ENCODE measurements at places on chromosomes 5 and 9.

- no peak for DNase-seq
These were observed 309.6 kb downstream of the MLLT3 start for GRCh38 chr9:20312732-20313131.

DNA sequence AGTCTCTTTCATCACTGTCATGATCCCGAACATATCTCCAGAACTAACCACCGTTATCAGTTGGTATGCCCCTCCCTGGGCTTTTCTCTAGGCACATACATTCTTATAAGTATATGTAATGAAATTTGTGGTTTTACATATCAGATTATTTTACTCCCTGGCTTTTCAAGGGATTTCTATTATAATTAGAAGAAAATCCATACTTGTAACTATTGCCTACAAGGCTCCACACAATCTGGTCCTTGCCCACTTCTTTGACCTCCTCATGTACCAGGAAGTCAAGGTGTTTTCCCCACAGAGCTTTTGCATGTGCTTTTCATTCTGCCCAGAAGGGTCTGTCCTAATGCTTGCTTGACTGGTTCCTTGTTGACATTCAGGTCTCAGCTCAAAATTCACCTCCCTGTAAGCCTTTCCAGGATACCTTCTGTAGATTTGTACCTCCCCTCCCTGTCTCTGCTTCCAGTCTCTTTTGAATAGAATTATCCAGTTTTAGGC lies 33.6 kb upstream of the HSD17B4 start:
- no peak for DNase-seq

GRCh38 chr9:277601-278295 lies 63.1 kb downstream of the DOCK8 start:
- DNase-seq: no peak

- no peak for DNase-seq
These were observed 235.2 kb upstream of the SLC24A2 start for GRCh38 chr9:20023961-20024571.

- DNase-seq: no peak
These were observed 714 bp downstream of the SEC24A start for GRCh38 chr5:134649163-134649835.

- no peak for DNase-seq
These were observed 196.6 kb upstream of the OTULINL start for GRCh38 chr5:14385019-14385418.

DNA sequence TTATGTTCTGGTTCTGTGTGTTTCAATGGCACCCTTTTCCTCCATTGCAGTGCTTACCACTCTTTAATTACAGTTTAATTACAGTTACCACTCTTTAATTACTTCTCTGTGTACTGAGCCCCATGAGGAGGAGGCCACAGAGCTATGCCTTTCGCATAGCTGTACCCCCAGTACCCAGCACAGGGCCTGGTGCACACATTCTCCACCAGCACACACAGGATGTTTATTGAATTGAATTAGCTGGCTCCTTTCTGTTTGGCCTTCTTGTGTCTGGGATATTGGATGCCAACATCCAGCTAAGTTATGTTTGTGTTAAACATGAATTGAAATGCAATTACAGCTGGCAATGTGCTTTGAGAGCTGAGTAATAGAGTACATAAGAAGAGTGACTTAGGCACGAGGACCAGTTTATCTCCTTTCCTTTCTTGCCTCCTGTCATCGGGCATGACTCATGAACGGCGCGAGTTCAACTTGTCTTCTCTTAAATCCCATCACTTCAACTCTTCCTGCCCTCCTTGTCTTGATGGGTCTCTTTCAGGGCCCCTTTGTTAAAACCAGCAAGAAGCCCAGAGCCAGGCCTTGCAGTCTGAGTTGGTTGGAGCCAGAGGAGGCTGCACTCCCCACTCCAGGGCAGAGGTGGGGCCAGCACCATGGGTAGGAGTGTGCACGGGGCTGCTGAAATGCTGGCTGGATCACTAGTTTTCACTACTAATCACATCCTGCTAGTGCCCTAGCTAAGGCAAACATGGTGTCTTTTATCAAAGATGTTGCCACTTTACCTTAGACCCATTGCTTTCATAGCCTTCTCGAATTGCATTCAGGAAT lies 37.4 kb downstream of the MVB12B start:
- DNase-seq: no peak

GRCh38 chr5:160039810-160040470 lies 31.0 kb downstream of the TTC1 start:
- no peak for DNase-seq

- DNase-seq: no peak
These were observed 8.3 kb downstream of the OLFM1 start for GRCh38 chr9:135095470-135096407.

DNA sequence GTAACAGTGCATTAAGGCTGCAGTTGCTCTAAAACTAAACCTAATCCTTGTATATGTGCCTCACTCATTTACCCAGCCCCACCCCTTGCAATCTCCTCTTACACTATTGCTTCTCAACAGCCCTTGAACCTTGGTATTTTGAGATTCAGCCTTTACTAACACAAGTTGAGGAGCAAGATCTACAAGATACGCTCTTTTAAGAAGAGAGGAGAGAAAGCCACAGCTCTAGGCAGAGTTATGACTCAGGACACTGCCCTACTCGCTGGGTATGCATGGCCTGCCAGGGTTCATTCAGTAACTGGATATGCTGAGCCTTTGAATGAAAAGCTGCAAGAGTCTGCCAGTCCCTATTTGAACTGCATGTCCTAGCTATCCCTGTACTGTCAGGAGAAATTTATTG lies 219.5 kb downstream of the PCSK5 start:
- DNase-seq: no peak

DNA sequence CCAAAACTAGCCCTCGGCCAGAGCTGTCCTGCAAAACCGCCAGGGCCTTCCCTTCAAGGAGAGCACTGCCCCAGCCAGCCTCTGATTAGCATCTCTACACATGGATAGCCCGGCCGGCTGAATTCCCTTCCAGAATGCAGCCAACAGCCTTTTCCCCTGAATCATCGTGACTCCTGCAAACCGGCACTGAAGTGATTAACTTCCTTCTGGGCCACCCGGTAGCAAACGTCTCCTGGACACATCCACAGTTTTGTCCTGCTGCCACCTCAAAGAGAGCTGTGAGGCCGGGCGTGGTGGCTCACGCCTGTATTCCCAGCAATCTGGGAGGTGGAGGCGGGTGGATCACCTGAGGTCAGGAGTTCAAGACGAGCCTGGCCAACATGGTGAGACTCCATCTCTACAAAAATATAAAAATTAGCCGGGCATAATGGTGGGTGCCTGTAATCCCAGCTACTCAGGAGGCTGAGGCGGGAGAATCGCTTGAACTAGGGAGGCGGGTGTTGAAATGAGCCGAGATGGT lies 21.1 kb upstream of the EEIG1 start:
- no peak for DNase-seq

DNA sequence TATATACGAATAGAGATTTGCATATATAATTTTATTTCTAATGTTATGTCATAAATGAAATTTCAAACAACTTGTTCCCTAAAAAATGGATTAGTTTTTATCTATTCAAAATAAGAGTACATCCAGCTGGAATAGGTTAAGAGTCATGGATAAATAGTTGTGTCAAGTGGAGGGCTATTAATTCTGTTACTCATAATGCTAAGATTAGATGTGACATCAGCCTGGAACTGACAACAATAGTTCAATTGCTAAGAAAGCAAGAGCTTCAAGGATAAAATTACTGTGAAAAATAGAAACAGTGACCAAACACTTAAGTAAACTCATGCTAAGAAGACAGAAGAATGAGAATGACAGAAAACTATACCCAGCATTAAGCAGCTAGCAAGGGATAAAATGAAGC lies 92.2 kb upstream of the CDH9 start:
- no peak for DNase-seq

DNA sequence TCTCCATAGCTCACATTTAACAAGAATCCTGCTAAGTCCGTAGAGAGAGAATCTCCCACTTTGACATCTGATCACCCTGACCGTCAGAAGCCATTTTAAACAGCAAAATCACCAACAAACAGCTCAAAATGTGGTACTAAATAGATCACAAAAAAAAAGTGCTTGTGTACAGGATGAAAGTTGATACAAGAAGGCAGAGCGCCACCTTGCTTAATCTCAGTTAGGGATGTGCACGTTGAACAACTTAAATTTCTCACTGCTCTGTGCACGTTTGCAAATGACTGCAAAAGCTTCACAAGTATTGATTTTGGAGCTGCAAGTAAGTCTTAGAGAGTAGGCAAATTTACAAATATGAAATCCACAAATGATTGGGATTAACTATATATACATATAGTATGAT lies 63.1 kb upstream of the NREP start:
- no peak for DNase-seq

GRCh38 chr5:154421868-154422267 lies 23.9 kb upstream of the SAP30L start:
- no peak for DNase-seq

- no peak for DNase-seq
These were observed 67.4 kb upstream of the SPINK5 start for GRCh38 chr5:147996379-147996778.

GRCh38 chr5:144481861-144482260 lies 311.2 kb downstream of the KCTD16 start:
- DNase-seq: no peak

DNA sequence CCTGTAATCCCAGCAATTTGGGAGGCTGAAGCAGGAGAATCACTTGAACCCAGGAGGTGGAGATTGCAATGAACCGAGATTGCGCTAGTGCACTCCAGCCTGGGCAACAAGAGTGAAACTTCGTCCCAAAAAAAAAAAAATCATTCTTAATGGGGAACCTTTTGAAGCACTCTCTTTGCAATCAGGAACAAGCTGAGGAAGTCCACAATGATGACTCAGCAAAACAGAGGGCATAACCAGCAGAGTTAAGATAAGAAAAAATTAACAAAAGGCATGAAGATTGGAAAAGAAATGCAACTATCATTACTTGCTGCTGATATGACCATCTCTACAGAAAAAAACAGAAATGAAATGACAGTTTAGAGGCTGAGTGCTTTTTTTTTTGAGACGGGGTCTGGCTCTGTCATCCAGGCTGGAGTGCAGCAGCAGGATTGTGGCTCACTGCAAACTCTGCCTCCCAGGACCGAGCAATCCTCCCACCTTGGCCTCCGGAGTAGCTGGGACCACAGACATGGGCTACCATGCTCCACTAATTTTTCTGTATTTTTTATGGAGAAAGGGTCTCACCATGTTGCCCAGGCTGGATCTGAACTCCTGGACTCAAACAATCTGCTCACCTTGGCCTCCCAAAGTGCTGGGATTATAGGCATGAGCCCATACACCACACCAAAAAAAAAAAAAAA lies 88.0 kb downstream of the FNBP1 start:
- DNase-seq: no peak

DNA sequence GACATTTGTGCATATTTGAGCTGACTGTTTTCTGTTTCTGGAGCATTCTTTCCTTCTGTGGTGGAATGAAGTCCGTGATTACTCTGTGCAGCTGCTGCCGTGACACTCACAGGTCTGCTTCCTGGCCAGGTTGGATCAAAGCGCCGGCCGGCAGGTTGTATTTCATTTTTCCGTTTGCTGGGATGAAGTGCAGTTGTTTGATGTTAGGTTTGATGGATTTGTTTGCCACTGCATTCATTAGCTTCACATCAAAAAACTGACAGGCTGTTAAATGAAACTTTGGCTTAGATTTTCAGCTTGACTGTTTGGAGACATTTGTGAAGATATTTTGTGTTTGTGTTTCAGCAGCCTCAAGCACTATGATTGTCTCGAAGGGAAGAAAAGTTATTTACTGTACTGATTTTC lies 140.1 kb downstream of the KDM4C start:
- DNase-seq: no peak

DNA sequence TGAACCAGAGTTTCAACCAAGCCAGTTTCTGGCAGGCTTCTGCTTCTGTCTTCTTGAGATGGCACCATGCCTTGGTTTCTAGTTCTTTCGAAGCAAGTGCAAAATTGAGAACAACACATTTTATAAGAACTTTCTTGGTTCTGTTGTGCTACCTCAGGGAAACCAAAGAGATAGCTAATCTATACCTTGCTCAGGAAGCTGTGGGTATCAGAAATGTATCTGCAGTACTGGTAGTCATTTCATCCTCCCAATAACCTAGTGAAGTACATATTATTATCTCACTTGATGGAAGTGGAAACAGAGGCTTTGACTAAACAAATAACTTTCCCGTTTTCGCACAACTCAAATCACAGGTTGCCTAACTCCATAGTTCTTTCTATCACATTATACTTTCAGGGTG lies 246.6 kb downstream of the ENC1 start:
- no peak for DNase-seq

- no peak for DNase-seq
These were observed 20.1 kb downstream of the RCL1 start for GRCh38 chr9:4812858-4813257.

DNA sequence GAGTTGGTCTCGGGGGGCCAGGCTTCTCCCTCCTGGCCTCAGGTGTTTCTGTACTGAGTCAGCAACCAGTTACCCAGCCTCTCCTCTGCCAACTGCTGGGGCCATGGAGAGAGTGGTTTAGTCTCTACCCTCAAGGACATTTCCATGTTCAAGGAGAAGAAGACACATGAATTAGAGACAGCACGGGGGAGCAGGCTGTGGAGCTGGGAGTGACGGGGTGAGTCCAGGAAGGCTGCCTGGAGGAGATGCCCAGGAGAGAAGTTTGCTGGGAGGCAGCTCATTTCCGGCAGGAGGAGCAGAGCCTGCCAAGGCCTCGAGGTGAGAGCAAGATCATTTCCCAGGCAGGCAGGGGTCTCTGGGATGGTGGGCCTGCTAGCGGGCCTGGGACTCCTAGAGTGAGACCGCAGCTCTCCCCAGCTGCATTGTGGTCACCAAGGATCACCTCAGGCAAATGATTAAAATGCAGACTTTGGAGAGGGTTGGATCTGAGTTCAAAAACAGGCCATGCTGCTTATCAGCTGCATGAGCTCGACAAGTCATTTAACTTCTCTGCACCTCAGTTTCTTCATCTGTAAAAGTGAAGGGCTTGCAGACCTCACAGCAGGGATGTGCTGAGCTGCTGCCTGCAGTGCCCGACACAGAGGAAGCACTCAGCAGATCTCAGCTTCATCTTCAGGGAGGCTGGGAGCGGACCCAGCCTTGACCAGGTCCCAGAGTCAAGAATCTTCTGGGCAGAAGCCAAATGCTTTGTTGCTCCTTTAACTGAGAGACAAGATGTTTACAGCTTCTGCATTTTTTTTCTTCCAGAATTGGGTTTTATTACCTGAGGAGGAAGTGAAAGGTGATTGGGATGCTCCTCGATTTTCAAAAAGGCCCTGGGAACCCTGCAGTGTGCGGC lies 35.2 kb downstream of the NEK6 start:
- DNase-seq: no peak

DNA sequence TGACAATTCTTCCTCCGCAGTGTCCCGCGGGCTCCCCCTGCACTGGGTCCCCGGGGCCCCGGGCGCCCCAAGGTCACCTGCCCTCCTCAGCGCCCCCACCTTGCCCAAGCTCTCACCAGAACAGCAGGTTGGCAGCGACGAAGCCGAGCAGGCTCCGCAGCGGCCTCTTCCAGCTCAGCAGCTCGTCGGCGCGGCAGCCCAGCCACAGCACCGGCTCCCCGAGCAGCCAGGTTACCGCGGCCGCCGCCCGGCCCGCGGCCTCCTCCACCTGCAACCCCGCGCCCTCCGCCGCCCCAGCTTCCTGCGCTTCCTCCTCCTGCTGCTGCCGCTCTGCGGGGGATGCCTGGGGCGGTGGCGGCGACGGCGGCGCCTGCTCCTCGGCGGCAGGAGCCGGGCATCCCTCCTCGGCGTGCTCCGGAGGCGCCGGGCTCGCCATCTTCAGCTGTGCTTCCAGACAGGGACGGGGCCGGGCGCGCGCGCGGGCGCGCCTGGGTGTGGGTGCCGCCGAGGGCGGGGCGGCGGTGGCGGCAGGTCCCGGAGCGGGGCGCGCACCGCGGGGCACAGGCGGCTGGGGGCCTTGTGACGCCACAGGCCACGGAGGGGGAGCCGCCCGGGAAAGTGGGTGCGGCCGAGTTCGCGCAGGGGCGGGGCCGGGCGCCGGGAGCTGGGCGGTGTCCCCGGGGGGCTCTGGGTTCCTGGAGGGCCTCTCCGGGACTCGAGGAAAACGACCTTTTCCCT lies at the start of gene RETREG1:
Gene RETREG1 (minus strand): TSS at position 462 of the 738 bp plus-strand sequence. CDS start 26 bp downstream, at position 436.
- peak; percentile 84 for DNase-seq
